ENCODE measurements at places on chromosomes 3 and 15.

GRCh38 chr3:195809291-195809785 is 2.4 kb downstream of the MUC4 start:
- DNase-seq, result no peak
- H3K27me3 ChIP-seq, result no peaks in the 10 kb centered on the region
- no peak overlapping the region for H3K27ac ChIP-seq
- H3K4me1 ChIP-seq, result no peaks in the 10 kb centered on the region
- H3K4me3 ChIP-seq, result no peak overlapping the region

GRCh38 chr3:78894787-78895186 is 873.0 kb downstream of the ROBO1 start:
- no peak overlapping the region for H3K4me3 ChIP-seq
- H3K27ac ChIP-seq, result no peak overlapping the region
- H3K27me3 ChIP-seq, result no peaks in the 10 kb centered on the region

DNA sequence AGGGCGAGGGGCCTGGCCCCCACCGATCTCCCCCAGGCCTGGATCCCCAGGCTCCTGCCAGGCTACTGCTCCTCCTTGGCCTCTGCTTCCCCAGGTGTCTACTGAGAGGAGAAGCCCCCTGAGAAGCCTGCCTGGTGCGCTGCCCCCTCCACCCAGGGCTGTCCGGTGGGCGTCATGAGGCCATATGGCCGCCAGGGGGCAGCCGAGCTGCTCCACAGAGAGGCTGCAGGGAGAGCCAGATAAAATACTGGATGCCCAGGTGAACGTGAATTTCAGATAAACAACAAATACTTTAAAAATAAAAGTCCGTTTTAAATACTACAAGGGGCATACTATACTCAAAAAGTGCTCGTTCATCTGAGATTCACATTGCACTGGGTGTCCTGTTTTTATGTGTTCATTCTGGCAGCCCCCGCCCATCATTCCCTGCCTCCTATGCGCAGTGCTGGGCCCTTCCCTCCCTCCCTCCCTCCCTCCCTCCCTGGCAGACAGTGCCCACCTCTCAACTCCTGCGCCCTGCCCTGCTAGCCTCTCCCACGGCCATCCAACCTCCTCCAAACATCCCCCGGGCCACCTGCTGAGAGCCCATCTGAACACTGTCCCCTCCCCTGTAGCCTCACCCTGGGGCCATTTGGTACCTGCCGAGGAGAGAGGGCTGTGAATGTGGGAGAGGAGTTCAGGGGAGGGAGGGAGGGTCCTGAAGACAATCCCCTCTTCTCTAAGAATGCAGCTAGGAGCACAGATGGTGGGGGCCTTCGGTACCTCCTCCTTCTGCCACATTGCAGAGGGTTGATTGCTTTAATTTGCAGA is 29.6 kb downstream of the PSTPIP1 start:
- no peaks in the 10 kb centered on the region for H3K27me3 ChIP-seq
- H3K36me3 ChIP-seq, result no peaks in the 10 kb centered on the region
- no peak overlapping the region for H3K4me3 ChIP-seq
- no peak overlapping the region for H3K27ac ChIP-seq
- peaks cover 30% of the 10 kb centered on the region for H3K4me1 ChIP-seq

DNA sequence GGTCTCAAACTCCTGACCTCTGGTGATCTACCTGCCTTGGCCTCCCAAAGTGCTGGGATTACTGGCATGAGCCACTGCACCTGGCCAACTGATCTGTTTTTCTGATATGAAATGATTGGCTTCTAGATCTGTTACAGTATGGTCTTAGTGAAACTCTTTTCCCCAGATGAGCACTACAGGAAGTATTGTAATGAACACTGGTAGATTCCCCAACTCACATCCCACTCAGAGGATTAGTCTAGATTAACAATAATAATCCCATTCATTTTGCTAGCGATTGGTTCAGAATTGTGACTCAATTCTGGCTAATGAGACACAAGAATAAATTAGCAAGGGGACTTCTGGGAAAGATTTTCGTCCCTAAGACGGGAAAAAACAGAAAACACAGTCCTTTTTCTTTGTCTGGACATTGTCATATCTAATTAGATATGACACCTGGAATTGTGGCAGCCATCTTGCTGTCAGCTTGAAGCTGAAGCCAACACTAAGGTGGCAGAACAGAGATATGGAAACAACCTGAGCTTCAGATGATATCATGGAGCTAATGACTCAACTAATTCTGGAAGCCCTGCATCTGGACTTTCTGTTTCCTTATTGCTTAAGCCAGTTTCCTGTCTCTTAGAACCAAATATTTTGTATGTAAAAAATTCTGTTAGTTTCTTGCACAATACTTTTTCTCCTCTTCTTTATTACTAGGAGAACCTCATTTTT is 17.4 kb upstream of the NPTN start:
- H3K4me1 ChIP-seq, result no peaks in the 10 kb centered on the region
- no peak overlapping the region for H3K4me3 ChIP-seq
- no peaks in the 10 kb centered on the region for H3K36me3 ChIP-seq
- no peak for DNase-seq
- H3K27ac ChIP-seq, result no peak overlapping the region

DNA sequence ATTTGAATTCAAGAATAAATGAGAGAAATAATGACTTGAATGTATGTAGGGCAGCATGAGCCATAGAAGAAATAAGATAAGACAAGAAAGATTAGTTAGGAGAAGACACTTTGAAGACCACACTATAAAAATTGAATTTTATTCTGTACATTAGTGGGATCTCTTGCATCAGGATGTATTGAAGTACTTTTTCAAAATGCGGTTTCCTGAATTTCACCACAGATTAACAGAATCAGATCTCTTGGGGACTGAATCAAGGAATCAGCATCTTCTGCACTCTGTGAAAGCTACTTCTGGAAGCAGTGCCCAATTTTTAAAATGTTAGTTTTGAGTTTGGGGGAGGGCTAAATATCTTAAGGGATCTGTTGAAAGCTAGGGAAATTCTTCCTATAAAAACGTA is 763.9 kb upstream of the GOLIM4 start:
- no peaks in the 10 kb centered on the region for H3K4me1 ChIP-seq
- no peaks in the 10 kb centered on the region for H3K27me3 ChIP-seq
- H3K27ac ChIP-seq, result no peak overlapping the region
- H3K4me3 ChIP-seq, result no peak overlapping the region

- DNase-seq, result peak; percentile 68
- no peak overlapping the region for H3K27ac ChIP-seq
- no peak overlapping the region for H3K4me3 ChIP-seq
- H3K4me1 ChIP-seq, result peaks cover 4% of the 10 kb centered on the region
Measured at GRCh38 chr3:146589899-146590508, 15.1 kb downstream of the PLSCR5 start.

DNA sequence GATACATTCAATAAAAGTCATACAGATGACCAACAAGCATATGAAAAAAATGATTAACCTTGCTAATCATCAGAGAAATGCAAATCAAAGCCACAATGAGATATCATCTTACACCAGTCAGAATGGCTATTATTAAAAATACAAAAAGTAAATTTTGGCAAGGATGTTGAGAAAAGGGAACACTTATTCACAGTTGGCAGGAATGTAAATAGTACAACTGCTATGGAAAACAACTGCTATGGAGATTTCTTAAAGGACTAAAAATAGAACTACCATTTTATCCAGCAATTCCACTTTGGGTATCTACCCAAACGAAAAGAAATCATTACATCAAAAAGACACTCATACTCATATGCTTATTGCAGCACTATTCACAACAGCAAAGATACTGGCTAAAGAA is 1121.8 kb downstream of the TBL1XR1 start:
- H3K27ac ChIP-seq, result no peak overlapping the region
- no peak overlapping the region for H3K4me3 ChIP-seq
- no peak for DNase-seq
- no peaks in the 10 kb centered on the region for H3K27me3 ChIP-seq

- no peaks in the 10 kb centered on the region for H3K36me3 ChIP-seq
- no peak for DNase-seq
- no peak overlapping the region for H3K27ac ChIP-seq
- no peaks in the 10 kb centered on the region for H3K4me1 ChIP-seq
- no peaks in the 10 kb centered on the region for H3K27me3 ChIP-seq
- H3K4me3 ChIP-seq, result no peak overlapping the region
Measured at GRCh38 chr3:76487446-76487845, 552.5 kb upstream of the ROBO2 start.

GRCh38 chr3:35932995-35933394 is 293.7 kb downstream of the ARPP21 start:
- H3K36me3 ChIP-seq, result no peaks in the 10 kb centered on the region
- H3K27me3 ChIP-seq, result no peaks in the 10 kb centered on the region
- no peak for DNase-seq

- no peak overlapping the region for H3K4me3 ChIP-seq
- H3K36me3 ChIP-seq, result no peaks in the 10 kb centered on the region
- DNase-seq, result no peak
- H3K27ac ChIP-seq, result no peak overlapping the region
- no peaks in the 10 kb centered on the region for H3K4me1 ChIP-seq
Measured at GRCh38 chr3:61158216-61158615, 93.0 kb downstream of the FHIT start.

DNA sequence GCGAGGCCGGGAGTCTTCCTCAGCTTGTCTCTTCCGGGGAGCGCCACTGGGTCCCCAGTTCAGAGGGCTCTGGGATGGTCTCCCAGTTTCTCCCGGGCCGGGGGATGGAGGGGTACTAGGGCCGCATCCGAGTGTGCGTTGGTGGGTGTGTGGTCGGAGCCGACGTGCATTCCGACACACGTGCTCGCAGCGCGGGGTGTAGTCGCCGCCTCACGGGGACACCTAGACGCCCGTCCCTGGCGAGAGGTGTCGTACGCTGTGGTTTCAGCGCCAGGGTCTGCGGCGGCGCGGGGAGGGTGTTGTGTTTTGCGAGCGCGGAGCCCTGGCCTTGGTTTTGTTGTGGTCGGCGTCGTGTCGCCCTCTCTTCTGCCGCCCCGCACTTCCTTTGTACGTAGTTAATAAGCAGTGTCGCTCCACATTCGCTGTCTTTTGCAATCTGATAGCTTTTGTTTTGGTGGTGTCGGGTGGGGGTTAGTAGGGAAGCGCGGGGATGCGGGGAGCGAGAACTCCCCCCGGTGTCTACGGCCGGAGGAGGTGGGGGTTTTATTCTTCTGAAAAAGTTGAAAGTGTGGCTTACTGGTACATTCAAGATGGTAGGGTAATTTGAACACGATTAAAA is 2.2 kb downstream of the IGF1R start:
- H3K36me3 ChIP-seq, result no peaks in the 10 kb centered on the region
- peaks cover 9% of the 10 kb centered on the region for H3K4me1 ChIP-seq
- no peak overlapping the region for H3K4me3 ChIP-seq

DNA sequence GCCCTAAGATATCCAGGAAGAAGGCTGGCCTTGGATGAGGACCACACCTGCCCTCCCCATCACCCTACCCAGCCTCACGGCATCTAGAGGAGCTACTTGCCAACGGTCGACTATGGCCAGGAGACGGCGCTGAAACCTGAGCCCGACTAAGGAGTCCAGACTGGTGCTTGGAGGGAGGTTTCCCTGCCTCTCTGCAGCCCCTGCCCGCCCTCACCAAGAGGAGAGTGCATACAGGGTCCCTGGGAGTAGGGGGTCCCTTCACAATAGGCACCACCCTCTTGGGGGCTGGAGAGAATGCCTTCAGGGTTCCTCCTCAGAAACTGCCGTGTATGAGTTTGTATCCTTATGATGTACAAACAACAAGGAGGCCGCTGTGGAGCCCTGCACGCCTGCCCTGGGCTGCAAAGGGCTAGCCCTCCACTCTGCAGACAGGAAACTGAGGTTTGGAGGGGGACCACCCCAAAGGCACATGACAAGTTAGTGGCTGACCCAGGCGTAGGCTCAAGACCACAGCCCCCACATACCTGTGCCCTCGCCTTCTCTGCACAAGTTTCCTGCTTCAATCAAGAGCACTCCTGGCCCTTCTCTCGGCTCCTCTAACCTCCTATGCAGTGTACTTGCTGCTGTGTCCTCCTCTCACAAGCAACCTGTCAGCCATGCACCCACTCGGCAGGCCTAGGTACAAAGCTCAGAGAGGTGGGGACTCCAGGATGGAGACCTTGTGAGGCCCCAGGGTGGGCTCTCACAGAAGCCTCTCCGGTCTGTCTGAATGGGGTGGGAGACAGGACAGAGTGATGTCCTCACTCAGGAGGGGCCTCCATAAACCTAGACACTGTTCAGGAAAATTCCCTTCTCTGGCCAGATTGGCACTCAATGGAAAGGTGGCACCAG is 7.4 kb downstream of the KLF15 start:
- H3K4me3 ChIP-seq, result no peak overlapping the region
- no peaks in the 10 kb centered on the region for H3K27me3 ChIP-seq
- no peaks in the 10 kb centered on the region for H3K36me3 ChIP-seq
- H3K27ac ChIP-seq, result no peak overlapping the region
- H3K4me1 ChIP-seq, result no peaks in the 10 kb centered on the region

GRCh38 chr3:29552051-29552450 is 271.2 kb downstream of the RBMS3 start:
- no peaks in the 10 kb centered on the region for H3K27me3 ChIP-seq
- no peaks in the 10 kb centered on the region for H3K36me3 ChIP-seq
- H3K4me1 ChIP-seq, result no peaks in the 10 kb centered on the region
- no peak for DNase-seq

- no peaks in the 10 kb centered on the region for H3K36me3 ChIP-seq
- peak within 1 kb of the TSS; percentile 91 for H3K27ac ChIP-seq
- no peaks in the 10 kb centered on the region for H3K27me3 ChIP-seq
- peaks cover 57% of the 10 kb centered on the region for H3K4me1 ChIP-seq
- peak within 1 kb of the TSS; percentile 58 for H3K4me3 ChIP-seq
Measured at GRCh38 chr15:82805994-82806406, at the start of gene FSD2. TSS of gene FSD2 (minus strand) at chr15:82806069. CDS start at chr15:82787390, 18,679 bp downstream.

DNA sequence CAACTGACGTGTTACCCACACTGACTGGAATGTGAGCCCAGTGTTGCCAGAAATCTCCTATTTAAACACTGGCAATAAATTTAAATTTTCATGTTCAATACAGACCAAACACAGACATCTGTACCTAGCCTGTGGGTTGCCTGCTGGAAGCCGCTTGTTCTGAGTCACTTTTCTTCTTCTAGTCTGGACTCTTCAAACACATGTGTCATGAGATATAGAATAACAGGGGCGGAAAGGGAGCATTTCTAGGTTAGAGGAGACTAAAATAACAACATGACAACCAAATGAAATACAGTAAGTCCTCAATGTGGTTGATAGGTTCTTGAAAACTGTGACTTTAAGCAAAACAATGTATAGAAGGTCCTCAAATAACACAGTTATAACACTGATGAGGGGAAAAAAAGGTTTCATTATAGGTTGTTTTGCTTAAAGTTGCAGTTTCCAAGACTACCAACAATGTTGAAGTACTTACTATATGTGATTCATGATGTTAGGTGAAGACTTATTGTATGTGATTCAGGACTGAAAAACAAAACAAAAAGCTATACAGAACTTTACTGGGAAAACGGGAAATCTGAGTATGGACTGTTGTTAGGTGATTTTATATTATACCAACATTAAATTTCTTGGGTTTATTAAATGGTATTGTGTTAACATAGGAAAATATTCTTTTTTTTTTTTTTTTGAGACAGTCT is 63.1 kb downstream of the PRKAR2A start:
- H3K4me3 ChIP-seq, result no peak overlapping the region
- no peak for DNase-seq
- peaks cover 3% of the 10 kb centered on the region for H3K4me1 ChIP-seq
- peaks cover 8% of the 10 kb centered on the region for H3K36me3 ChIP-seq
- no peaks in the 10 kb centered on the region for H3K27me3 ChIP-seq
